ELF-1 (cell line): ENCODE measurements at places on chromosomes 16 and 17.

- DNase-seq, result no peak
Measured at GRCh38 chr16:17696616-17697015, 225.9 kb upstream of the XYLT1 start.

DNA sequence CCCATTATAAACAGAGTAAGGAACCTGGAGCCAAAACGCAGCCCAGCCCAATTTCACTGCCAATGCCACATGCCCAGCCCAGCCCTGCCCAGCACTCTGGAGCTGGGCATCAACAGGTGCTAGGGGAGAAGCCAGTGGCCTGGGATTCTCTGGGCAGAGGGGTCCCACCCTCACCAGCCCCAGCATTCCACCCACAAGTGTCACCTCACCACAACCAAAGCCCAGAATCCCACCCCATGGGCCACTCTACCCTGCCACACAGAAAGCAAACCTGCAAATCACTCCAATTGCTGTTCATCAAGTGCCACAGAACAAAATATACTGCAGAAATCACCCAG, 102.5 kb upstream of the CDH5 start:
- DNase-seq, result no peak

DNA sequence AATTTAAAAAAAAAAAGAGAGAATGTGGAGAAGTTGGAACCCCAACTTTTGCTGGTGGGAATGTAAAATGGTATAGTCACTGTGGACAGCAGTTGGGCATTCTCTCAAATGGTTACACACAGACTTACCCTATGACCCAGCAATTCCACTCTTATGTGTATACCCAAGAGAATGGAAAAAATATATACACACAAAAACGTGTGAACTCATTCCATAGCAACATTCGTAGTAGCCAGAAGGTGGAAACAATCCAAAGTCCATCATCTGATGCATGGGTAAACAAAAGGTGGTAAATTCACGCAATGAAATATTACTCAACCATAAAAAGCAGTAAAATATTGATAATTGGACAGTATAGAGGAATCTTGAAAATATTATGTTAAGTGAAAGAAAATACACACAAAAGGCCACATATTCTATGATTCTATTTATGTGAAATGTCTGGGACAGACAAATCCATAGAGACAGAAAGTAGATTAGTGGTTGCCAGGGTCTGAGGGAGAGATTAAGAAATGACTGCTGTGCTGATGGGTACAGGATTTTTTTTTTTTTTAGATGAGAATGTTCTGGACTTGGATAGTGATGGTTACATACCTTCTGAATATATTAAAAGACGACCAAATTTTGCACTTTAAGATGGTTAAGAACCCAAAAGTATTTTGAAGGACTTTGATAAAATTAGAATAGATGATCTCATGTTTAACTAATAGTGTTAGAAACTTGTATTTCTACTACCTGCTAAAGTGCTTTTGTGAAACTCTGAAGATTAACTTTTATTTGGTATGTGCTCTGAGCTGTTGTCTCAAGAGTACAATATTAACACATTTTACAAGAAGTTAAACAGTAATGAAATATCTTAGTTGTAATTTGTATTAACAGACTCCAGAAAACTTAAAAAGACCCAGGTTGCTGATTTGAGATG, 60.9 kb downstream of the MRTFB start:
- DNase-seq, result no peak

GRCh38 chr17:74682471-74683190, 30.1 kb downstream of the CD300LF start:
- no peak for DNase-seq

GRCh38 chr16:24973809-24974461, 41.2 kb downstream of the ARHGAP17 start:
- DNase-seq, result no peak

DNA sequence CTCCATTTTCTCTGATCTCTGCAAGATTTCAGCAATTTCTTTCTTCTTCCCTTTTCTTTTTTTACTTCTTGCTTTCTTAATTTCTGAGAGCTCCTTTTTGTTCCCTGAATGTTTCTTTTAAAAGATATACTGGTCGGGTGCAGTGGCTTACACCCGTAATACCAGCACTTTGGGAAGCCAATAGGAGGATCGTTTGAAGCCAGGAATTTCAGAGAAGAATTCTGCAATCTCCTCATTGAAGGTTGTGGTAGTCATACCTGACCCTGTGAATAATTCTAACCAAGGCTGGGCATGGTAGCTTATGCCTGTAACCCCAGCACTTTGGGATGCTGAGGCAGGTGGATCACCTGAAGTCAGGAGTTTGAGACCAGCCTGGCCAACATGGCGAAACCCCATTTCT, 15.6 kb upstream of the ABCC1 start:
- no peak for DNase-seq

DNA sequence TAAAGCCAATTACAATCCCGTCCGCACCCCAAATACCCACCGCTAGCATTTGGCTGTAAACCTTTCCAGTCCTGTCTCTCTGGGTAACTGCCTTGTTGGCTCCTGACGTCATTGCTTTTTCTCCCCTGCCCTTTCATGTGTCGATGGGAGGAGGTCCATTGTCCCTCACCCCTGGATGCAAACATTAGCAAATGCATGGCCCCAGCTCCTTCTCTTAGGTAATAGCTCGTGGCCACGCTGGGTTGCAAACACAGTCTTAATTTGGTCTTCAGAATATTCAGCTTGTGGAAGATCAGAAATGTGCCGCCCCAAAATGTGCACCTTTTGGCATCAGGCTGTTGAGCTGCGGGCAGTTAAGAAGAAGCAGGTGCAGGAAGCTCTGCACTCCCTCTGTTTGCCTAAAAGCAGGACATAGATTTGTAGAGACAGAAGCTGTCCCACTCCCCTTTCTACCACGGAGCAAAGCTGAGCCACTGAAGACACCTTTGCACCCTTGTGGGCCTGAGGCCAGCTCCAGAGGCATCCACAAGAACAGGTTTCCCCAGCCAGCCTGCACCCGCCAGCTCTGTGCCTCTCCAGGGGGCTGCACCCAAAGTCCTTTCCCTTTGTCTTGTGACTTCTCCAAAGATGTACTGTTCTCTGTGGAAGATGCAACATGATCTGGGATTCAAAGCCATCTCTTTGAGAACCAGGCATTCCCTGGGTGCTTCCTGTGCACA, 127.3 kb downstream of the MGAT5B start:
- DNase-seq, result peak; percentile 75

DNA sequence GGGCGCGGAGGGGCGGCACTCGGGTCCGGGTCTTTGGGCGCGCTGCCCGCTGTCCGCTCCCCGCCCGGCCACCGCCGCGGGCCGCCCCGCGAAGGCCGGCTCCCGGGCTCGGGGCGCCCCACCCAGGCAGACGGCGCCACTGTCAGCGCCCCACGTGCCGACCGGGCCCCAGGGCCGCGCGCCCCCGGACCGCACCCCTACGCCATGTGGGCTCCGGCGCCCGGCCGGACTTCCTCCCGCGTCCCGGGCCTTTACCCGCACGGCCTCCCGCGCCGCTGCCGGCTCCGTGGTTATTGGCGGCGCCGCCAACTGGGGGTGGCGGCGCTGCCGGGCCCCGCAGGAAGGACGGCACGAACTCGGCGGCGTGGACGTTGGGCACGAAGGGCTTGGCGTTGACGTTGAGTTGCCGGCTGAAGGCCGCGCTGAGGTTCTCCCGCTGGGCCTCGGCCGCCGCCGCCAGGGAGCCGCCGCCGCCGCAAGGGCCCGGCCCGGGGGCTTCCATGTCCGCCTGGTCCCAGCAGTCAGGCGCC, 577 bp downstream of the GSPT1 start:
- peak; percentile 23 for DNase-seq

DNA sequence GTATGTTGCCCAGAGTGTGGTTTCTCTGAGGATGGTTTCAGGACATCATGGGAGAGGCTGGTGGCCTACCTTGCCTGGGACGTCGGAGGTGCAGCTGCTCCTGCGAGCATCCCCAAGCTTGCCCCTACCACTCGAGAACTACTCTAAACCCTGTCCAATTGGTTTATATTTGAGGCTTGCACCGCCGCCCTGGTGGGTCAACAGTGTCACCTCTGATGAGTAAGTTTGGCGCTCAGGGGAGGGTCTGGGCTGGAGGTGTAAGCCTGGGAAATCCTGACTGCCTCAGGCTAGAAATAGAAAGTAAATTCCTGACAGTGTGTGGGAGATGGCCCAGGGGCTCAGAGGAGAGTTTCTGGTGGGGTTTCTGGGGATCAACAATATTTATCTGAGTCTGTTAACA, 48.2 kb downstream of the CCDC42 start:
- peak; percentile 89 for DNase-seq
